ENCODE measurements at places on chromosomes 11 and 22.

GRCh38 chr11:36703055-36703404 lies 105.0 kb upstream of the RAG2 start:
- DNase-seq = no peak

- no peak for DNase-seq
Observed at GRCh38 chr11:45178890-45179671, 32.6 kb downstream of the PRDM11 start.

GRCh38 chr11:62678433-62678769 lies 472 bp downstream of the UBXN1 start:
- no peak for DNase-seq

DNA sequence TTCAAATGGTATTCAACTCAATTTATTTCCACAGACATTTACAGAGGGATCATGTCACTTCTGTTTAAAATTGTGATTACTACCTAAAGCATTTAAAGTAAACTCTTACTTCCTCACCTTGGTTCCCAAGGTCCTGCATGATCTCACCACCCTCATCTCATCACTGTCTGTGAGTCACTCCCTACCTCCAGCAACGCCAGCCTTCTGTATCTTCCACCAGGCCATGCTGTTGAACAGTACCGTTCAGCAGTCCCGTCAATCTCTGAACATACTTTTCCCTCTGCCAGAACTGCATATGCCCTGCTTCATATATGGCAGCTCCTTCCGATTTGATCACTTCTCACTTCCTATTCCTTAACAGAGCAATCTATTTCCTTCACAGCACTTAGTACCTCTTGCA lies 2.0 kb downstream of the FBXO3 start:
- DNase-seq = no peak

DNA sequence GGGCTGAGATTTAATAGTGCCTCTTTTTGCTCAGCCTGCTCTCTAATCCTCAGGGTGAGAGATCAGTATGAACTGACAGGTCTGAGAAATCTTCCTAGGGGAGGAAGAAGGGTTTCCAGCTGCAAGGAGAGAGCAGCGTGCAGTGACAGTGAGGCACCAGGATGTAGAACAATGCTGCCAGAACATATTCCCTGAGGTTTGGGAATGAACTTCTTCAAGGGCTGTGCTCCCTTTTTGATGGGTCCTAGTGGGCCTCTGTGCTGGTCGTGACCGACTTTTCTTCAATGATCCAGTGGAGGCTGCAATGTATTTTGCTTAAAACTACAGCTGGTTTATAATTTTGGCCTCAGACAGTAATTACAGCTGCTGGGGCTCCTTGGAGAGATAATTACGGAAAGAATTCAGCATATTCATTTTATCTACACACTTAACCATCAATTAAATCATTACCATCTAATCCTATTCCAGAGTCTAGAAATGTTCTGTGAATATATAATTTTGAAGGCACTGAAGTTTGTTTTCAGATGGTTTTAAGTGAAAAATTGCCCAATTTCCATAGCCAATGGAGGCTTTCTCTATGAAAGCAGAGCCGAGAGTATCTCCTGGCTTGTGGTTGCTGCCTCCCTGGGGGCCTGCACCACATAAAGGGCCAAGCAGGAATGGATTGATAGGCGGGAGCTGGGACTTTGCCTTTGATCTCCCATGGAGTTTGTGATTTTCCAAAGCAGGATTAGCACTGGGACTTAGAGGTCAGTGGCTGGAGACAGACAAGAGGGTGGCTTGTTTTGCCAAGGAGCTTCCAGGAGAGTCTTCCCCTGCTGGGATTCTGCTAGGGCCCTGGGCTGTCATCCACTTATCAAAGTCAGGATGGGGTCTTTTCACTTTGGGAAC lies 41.0 kb upstream of the OLFML1 start:
- DNase-seq = no peak

DNA sequence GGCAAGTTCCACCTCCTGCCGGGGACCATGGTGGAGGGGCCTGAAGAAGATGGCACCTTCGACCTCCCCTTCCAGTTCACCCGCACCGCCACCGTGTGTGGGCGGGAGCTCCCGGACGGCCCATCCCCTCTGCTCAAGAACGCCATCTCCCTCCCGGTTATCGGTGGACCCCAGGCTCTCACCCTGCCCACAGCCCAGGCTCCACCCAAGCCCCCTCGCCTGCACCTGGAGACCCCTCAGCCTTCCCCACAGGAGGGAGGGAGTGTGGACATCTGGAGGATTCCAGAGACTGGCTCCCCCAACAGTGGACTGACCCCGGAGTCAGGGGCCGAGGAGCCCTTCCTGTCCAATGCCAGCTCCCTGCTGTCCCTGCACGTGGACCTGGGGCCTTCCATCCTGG lies 6.4 kb downstream of the CDC42EP2 start:
- no peak for DNase-seq
